ENCODE measurements at places on chromosomes 1 and 21.

DNA sequence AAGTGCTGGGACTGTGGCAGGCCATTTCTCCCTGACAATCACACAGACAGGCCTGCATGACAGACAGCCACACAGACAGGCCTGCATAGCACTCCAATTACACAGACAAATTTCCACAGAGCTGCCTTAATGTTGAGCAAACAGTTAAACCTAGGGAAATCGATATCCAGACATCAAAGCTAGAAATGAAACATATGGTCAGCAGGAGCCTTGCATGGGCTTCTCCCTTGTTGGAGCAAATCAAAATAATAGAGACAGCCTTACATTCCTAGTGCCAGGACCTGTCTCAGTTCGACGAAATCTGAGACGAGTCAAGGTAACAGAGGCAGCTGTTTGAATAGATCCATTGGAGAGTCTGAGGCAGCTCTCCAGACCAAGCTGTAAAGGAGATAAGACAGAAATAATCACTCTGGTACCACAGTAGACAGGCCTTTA, 42.4 kb downstream of the OLFML3 start:
- no peak for DNase-seq

DNA sequence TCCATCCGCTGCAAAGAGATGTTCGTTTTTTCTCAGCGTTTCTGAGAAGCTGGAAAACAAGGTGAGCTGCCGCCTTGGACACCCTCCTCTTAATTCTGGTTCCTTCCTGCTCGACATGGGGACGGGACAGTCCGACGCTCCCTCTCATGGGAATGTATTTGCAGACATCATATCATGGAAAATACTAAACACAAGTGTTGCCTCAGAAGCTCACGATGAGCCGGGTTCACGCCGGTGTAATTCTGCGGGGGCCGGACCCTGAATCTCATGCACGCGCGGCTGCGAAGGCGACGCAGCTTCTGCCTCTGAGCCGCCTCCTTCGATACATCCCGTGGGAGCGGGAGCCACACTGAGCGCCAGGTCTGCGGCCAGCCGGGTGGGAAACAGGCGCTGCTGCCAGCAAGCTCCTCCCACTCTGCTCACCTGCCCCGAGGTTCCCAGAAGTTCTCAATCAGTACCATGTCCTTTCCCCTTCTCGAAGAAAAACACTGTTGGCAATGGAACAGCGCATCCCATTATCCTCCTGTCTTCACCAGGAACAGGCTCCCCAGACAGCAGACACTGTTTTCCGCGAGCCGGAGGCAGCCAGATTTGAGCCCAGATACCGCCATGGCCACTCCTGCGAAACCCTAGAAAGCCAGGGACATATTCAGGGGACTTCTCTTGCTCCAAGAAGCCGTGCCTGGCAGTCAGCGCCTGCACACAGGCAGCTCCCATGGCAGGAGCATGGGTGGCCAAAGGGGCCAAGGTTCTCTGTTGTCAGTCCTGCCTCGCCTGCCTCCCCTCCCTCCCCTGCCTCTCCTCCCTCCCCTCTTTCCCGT, 98.0 kb downstream of the WDR4 start:
- no peak for DNase-seq

GRCh38 chr1:229070168-229070567, 200.7 kb upstream of the RAB4A start:
- DNase-seq = peak; percentile 55

- no peak for DNase-seq
Observed at GRCh38 chr1:18575620-18576019, 55.0 kb upstream of the PAX7 start.

GRCh38 chr1:193569096-193569982, 382.9 kb upstream of the B3GALT2 start:
- peak; percentile 2 for DNase-seq

DNA sequence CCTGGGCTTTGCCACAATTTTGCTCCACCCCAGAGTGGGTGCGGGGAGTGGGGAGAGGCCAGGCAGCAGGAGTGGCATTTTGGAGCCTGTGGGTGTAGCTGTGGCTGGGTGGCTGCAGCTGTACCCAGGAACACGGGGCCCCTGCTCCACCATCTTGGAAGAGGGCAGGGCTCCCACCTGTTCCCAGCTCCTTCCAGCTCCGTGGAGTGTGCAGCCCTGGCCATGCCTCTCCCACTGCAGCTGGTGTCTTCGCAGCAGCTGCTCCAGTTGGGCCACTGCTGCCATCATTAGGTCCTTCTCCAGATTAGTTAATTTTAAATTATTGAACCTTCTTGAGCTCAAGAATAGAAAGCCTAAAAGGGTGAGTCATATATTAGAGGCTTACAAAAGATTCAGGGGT, 17.6 kb downstream of the FAM20B start:
- DNase-seq = no peak

DNA sequence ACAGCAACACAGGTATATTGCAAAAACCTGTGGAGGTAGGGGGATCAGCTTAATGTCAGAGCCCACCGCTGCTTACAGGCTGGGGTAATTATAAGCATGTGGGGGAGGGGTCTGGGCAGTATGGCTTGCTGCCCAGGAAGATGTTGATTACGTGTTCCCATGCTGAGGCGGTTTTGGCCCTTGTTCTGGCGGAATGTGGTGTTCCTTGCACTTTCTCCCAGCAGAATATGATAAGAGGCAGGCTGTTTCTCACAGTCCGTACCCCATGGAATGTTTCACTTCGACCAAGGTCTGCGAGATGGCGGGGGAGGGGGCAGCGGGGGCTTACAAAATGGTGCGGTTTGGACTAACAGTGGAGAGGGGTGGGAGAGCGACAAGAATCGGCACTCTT, 9.8 kb upstream of the HPCAL4 start:
- peak; percentile 56 for DNase-seq

DNA sequence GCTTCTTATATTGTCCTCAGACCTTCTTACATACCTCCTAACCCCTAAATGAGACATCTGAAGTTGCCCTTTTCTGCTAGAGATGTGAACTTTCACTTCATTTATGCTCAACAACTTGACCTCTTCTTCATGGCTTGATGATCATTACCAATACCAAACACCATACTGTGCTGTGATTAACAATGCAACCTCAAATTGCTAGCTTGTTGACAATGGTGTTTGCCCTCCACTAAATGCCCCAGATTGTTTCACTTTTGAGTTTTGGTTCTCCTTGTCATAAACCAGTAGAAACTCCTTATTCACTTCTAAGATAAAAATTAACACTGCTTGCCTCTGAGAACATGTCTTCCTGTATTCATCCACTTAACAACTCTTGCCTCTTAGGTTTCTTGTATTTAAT, 5.6 kb downstream of the JAK1 start:
- DNase-seq = no peak

DNA sequence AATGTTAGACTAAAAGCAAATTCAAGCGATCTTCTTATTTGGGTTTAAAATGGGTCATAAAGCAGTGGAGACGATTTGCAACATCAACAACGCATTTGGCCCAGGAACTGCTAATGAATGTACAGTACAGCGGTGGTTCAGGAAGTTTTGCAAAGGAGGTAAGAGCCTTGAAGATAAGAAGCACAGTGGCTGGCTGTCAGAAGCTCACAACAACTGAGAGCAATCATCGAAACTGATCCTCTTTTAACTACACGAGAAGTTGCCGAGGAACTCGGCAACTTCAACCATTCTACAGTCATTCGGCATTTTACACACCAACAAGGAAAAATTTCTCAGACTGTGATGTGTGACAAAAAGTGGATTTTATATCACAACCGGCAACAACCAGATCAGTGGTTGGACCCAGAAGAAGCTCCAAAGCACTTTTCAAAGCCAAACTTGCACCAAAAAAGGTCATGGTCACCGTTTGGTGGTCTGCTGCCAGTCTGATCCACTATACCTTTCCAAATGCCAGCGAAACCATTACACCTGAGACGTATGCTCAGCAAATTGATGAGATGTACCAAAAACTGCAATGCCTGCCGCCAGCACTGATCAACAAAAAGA, 47.9 kb downstream of the ASH1L start:
- DNase-seq = no peak

DNA sequence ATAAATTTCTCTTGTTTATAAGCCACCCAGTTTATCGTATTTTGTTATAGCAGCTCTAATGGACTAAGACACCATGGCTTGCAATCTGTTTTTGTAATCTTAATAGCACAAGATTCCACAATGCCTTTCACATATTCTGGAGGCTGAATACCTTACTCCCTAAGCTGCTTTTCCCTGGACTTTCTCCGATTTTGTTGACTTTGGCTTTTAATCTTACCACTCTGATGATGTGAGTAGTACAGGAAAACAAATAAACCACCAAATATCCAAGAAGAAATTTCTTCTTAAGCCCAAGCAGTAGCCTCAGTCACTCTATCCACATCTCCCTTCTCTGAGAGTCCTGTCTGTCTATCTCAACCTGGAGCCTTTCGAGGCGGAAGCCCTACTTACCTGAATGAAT, 838.6 kb downstream of the LTN1 start:
- DNase-seq = no peak

- DNase-seq = no peak
Observed at GRCh38 chr1:44262414-44262813, 49.1 kb downstream of the DMAP1 start.

DNA sequence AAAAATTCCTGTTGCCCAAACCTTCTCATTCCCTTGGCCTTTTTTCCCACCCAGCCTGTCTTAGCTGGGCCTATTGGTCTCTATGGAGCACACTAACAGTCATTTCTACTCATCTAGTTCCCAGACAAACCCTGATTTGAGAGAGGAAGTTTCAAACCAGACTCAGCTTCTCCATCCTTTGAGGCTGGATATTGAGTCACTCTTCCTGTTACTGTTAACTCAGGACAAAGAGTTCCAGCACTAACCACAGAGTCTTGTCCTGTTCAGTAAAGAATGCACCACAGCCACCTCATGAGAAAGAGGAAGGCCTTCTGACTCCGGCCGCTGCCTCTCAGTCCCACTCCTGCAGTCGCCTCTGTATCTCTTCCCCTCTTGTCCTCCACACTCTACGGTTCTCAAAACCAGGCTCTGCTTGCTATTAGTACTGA, 137.8 kb downstream of the PTPRC start:
- peak; percentile 99 for DNase-seq

DNA sequence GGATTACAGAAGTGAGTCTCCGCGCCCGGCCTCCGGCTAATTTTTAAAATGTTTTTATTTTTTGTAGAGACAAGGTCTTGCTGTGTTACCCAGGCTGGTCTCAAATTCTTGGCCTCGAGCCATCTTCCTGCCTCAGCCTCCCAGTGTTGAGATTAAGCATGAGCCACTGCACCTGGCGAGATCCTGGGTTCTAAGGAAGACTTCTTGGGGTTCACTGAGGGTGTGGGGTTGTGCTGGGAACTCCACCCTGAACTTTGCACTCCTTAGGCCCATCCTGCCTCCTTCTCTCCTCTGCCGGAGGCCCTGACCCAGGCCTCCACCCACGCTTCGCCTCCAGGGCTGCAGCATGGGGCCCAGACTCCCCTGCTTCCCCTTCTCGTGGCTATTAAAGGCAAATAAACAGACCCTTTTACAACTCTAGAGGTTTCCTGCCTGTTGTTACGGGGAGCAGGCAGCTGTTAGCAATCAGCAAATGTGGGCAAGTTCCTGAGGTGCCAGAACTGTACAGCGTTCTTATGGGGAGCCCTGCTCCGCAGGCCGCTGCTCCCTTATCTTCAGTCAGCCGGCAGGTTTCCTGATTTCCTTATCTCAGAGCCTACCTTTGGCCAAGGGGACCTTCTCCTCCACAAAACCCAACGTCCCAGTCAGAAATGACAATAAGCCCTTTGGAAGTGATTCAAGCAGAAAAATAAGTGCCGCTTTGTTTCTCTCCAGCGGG, 41.0 kb upstream of the LIN9 start:
- no peak for DNase-seq

Measured in fibroblast of mammary gland (primary cell).